Daoy (cell line): ENCODE measurements at places on chromosomes 11 and 22. TPM values are rescaled to one million over a fixed set of nuclear protein-coding genes. Genes with fewer than 3 reads are reported as not detected.

Gene NEFH
- 0.11 TPM in 1 of 2 replicates, not detected in the other for total RNA-seq

Gene SCN4B
- total RNA-seq, result 0.57 and 1.2 TPM in 2 replicates

Gene SLC5A4
- total RNA-seq, result not detected in 2 replicates

Gene CTTN
- total RNA-seq, result 136 TPM in 2 replicates

Gene PANX3
- total RNA-seq, result not detected in 2 replicates

Gene OR10G6
- total RNA-seq, result not detected in 2 replicates

Gene KCNJ11
- not detected in 2 replicates for total RNA-seq

Gene EIF3M
- 1,374 and 2,009 TPM in 2 replicates for total RNA-seq

Gene MUC6
- not detected in 2 replicates for total RNA-seq

DNA sequence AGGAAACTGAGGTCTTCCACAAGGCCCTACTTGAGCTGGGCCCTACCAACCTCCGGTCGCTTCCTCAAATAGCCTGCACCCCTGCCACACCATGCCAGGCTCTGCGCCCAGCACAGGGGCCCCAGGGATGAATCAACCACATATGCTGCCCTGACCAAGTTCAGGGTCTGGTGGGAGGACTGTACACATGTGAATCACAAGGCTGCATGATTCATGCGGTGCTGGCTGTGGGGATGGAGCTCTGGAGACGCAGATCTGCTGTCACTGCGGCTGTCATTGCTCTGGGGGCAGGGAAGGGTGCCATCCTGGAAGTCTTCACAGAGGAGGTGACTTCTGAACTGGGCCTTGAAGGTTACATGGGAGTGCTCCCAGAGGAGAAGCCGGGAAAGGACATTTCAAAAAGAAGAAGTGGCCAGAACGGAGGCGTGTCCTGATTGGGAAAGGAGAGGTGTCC, 21.5 kb downstream of the CYTH4 start:
- DNase-seq, result peak; percentile 95

- no peak for DNase-seq
Observed at GRCh38 chr22:49023879-49024774, 803.5 kb downstream of the BRD1 start.

DNA sequence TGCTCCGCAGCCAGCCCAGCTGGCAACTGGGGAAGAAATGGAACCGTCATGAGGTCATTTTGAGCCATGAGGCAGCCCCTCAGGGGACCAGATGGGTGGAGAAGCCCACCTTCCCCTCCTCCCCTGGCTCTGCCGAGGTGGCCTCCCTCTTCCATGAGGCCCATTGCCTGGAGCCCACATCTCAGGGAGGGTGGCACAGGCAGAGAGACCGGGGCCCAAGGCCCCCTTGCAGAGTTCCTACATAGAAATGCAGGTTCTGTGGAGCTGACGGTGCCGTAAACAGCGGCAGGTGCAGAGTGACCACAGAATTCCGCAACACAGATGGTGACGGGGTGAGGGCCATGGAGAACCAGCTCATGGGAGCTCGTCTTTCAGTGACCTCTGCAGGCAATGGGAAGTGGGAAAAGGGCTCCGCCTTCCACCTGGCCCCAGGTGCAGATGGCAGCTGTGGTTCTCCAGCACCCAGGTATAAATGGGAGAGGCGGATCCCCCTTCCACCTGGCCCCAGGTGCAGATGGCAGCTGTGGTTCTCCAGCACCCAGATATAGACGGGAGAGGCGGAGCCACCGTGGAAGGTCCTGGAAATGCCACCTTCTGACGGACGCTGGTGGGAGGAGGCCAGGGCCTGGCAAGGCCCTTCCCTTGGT, 765.4 kb downstream of the BRD1 start:
- no peak for DNase-seq

- DNase-seq, result peak; percentile 57
Observed at GRCh38 chr11:130813638-130814037, 102.6 kb downstream of the SNX19 start.

DNA sequence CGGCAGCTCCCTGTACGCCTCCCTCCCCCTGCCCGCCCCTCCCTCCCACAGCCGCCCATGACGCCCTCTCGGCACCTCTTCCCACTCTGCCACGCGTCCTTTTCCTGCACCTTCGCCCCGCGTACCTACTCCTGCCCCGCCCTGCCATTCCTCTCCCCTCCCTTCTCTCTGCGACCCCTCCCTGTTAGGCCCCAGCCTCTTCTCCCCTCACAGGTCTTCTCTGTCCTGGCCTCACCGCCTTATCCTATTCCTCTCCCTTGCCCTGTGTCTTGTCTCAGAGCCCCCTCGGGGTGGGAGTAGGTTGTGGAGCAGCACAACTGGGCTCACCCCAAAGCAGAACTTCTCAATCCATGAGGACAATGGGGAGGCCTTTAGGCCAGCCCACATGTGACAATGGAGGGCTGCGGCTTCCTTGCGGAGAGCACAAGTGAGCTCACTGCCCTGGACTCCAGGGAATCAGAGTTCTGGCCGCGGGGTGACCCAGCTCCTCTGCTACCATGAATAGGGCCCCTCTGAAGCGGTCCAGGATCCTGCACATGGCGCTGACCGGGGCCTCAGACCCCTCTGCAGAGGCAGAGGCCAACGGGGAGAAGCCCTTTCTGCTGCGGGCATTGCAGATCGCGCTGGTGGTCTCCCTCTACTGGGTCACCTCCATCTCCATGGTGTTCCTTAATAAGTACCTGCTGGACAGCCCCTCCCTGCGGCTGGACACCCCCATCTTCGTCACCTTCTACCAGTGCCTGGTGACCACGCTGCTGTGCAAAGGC, 539 bp downstream of the SLC35C1 start:
- peak; percentile 68 for DNase-seq

- DNase-seq, result no peak
Observed at GRCh38 chr22:42842658-42843370, 14.3 kb downstream of the ARFGAP3 start.

GRCh38 chr11:123494195-123495050, 64.4 kb downstream of the GRAMD1B start:
- peak; percentile 20 for DNase-seq

- DNase-seq, result no peak
Observed at GRCh38 chr11:120738516-120739046, 227.0 kb downstream of the GRIK4 start.

DNA sequence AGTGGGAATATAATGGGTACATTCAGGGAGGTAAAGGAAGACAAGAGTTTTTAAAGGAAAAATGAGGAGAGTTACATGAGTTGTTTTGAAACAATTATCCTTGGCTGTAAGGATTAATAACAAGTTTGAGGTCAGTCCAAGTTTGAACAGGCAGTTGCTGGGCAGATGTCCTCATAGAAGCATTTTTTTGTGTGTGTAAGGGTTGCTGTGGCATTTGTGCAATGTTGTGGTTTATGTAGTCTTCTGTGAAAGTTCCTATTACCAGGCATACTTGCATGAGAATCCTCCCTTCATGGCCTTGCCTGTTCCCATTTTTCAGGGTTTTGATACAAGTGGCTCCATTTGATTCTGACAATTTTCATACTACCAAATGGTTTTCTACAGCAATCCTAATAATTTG, 400.2 kb downstream of the KCNA4 start:
- no peak for DNase-seq

GRCh38 chr11:114017723-114018122, 41.8 kb upstream of the ZBTB16 start:
- peak; percentile 13 for DNase-seq

GRCh38 chr11:32425761-32426160, 9.6 kb downstream of the WT1 start:
- DNase-seq, result no peak

DNA sequence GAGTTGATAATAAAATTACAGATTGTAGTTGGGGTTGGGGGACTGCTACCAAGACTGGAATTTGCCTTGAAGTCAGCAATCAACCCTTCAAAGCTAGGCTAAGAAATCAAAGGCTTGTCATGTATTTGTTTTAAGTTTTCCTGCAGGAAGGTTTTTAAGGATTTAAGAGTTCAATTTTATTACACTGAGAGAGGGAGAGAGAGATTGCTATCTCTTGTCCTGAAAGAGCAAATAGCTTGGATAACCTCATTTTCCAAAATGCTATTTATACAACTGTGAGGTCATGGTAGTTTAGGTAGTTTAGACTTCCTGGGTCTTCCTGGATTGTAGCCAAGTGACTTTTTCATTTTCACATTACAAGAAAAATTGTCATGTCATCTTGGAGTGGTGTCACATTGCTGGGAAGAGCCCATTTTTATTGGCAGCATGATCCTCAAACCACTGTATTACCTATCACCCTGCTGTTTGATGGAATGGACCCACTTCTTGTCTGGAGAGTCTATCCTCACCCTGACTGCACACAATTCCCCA, 10.1 kb upstream of the PRSS23 start:
- no peak for DNase-seq

- no peak for DNase-seq
Observed at GRCh38 chr11:10460611-10461275, 5.7 kb downstream of the AMPD3 start.

- DNase-seq, result peak; percentile 89
Observed at GRCh38 chr11:59550842-59551658, 39.7 kb downstream of the OR4D9 start.

- DNase-seq, result peak; percentile 46
Observed at GRCh38 chr11:16925561-16926065, 88.6 kb downstream of the PLEKHA7 start.

DNA sequence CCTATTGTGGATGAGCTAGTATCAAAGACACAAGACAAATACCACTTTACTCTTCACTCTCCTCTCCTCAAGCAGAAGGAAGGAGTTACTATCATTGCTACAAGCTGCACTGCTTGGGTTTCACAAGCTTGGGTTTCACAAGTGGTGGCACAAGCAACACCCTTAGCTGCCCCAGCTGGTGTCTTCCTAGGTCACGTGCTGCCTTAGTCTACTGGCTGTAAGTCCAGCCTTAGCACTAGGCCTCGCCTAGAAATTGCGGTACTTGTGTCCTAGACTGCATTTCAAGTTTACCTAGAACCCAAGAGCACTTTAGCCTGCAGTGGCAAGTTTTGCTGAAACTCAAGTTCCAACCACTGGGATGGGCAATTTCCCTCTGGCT, 86.6 kb downstream of the EHF start:
- no peak for DNase-seq

DNA sequence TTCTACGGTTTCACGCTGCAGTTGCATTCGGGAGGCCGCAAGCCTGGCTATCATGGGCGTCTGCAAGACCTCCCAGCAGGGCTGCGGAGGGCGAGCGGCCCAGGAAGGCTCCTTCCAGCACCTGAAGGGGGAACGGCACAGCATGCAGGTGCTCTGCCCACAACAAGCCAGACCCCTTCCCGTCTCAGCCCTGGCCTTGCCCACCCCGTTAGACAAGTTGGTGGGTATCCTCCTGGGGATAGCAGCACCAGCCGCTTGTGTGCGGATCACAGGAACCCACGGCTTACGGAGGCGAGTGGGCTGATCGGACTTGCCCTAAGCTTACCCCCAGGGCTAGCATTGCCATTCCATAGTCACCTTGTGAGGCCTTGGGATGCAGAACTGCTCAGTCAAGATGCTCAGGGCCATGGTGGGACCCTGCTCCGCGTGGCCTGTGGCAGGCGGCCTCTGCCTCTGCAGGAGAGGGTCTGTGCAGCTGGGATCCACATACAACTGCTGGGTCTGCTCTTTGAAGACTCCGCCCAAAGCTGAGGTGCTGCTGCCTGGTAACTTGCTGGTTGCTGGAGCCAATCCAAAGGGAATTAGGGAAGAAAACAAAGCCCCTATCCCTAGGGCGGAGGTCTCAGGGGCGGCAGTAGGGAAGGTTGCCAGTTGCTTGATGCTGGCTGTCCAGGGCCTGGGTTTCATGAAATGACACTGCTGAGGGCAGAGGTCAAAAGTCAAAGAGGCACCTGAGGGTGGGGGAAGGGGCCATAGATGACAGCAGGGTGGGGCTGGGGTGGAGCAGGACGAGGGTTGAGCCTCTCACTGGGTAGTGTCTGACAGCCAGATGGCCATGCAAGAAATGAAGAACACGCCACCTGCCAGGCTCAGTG, 1.4 kb upstream of the OSBPL5 start:
- DNase-seq, result peak; percentile 5

DNA sequence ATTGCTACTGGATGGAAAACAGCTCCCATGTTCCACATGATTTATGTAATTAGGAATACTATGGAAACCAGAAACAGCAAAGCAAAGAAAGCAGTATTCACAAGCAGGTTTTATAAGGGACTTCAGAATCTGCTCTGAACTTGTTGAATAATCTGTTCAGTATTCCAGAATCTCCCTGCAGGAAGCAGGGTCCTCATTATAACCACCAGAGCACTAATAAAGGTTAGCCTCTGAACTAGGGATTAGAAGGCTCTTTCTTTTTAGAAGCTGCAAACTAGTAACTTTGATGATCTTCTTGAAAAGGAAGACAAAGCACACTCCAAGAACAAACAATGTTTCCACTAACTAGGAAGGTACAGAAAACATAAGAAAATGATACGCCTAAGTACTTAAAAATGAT, 125.8 kb downstream of the DCDC1 start:
- no peak for DNase-seq

DNA sequence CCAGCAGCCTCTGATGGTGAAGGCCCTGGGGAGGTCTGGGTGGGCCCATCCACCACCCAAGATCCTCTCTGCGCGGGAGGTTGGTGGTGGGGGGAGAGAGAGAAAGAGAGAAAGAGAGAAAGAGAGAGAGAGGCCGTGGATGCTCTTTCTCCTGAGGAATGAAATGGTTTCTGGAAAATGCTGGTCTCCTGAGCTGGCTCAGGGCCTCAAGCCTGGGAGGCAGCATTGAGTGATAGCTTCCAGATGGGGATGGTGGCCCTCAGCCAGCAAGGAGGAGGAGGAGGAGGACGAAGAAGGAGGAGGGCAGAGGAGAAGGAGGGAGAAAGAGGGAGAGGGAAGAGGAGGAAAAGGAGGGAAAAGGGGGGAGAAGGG, 4.6 kb downstream of the TSPAN32 start:
- peak; percentile 52 for DNase-seq

DNA sequence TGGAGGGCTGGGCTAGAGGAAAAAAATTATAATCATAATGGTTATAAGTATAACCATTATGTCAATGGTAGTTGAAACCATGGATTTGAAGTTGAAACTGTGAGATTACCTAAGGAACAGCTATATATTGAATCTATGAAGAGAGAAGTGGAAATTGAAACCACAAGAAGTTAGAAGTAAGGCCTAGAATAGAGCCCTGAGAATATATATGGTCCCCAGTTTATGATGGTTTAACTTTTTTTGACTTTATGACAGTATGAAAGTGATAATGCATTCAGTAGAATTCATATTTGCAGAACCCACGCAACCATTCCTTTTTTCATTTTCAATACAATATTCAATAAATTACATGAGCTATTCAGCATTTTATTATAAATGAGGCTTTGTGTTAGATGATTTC, 15.0 kb downstream of the AASDHPPT start:
- DNase-seq, result no peak

GRCh38 chr22:19044381-19044780, 77.8 kb downstream of the DGCR2 start:
- no peak for DNase-seq

DNA sequence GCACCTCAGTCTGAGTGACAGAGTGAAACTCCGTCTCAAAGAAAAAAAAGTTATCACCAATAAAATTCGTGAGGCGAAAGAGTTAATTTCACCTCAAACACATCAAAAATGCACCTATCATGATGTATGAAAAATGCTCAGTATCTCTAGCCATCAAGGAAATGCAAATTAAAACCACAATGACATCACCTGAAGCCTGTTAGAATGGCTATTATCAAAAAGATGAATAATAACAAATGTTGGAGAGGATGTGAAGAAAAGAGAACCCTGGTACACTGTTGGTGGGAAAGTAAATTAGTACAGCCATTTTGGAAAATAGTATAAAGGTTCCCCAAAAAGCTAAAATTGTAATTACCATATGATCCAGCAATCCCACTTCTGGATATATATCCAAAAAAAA, 23.6 kb downstream of the CHEK2 start:
- DNase-seq, result no peak

- no peak for DNase-seq
Observed at GRCh38 chr11:64872790-64873488, 5.5 kb downstream of the EHD1 start.
